ENCODE measurements at places on chromosomes 12 and 14.

- DNase-seq = no peak
These were observed 42.3 kb downstream of the EFCAB11 start for GRCh38 chr14:89912221-89912620.

GRCh38 chr12:6307529-6307928 is 3.0 kb upstream of the PLEKHG6 start:
- DNase-seq = no peak

- no peak for DNase-seq
These were observed 35.0 kb downstream of the KITLG start for GRCh38 chr12:88544991-88545980.

- DNase-seq = no peak
These were observed 162.1 kb downstream of the C12orf42 start for GRCh38 chr12:103333676-103334075.

DNA sequence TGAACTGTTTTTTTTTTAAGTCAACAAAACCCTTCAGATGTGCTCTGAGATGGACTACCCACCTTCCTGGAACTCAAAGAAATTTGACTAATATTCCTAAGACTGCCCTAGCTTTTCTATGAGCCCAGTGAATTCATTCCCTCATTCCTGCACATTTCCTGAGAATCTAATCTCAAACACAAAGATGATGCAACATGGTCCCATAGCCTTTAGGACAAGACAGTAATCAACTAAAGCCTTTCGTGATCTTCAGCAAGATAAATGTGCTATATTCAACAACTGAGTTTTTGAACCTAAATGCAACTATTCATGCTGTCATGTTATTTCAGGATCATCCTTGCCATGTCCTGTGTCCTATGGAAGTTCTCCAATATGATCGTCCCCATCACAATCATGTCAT is 5.0 kb downstream of the SETD3 start:
- no peak for DNase-seq

GRCh38 chr14:70032447-70032846 is 153.2 kb downstream of the SMOC1 start:
- no peak for DNase-seq

DNA sequence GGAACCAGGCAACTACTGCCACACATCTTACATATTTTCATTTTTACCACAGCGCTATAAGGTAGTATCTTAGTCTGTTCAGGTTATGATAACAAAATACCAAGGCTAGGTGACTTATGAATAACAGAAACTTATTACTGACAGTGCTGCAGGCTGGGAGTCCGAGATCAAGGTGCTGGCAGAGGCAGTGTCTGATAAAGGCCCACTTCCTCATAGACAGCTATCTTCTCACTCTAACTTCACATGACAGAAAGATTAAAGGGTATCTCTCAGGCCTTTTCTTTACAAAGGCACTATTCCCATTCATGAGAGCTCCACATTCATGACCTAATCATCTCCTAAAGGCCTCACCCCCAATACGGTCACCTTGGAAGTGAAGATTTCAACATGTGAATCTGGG is 59.8 kb upstream of the MDM1 start:
- no peak for DNase-seq

DNA sequence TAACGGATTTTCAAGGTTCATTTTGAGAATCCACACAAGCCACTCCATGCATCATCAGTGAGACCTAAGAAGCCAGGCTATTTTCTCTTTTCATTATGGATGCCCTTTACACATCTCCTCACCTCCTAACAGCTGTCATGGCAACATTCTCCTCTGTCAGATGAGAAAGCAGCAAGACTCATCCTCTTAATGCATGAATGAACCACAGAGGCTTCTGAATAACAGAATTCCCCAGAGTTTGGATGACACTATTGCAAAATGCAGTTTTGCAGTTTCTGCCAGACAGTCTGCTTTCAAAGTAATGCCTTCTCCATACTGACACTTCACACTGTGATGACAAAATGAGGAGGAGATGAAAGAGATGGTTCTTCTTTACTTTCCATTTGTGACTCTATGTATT is 286.7 kb upstream of the GRIP1 start:
- DNase-seq = no peak

GRCh38 chr14:67539116-67539515 is 6.0 kb downstream of the PLEKHH1 start:
- no peak for DNase-seq

Measured in activated effector memory CD4-positive, alpha-beta T cell treated with Interleukin-2 at 50 U/mL for 16 hours (primary cell).